ENCODE measurements at places on chromosomes 5 and 9.

DNA sequence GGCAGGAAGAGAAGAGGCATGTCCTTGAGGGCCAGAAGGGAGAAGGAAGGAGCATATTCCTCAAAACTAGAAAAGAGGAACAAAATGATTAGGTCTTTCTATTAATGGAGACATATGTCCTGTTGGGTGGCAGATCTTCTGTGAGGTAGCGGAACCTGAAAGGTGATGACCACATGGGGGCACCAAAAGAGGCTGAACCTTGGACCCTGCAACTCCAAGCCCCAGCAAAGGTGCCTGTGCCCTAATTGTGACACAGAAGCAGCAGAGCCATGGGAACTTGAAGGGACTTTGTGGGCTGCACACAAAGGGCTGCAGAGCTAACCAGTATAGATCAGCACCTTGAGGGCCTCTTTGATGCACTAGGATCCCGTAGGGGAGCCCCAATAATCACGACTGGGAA, 158.0 kb downstream of the BAAT start:
- no peak for DNase-seq

DNA sequence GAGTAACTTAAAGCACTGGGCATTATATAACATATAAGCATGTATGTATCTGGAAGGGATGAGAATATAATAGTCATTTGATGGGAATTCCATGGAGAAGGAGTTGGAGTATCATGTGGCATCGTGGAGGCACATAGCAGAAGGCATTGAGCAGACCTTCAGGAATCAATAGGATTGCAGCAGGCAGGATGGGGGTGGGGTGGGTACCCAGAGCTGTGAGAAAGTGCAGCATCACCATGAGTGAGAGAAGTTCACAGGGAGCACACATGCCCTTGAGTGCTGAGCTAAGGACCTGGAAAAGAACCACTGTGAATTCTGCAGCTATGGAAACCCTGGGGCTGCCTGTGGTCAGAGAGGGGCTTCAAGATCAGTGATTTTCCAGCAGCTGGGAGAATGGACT, 57.3 kb downstream of the MED10 start:
- DNase-seq, result no peak

GRCh38 chr5:132466433-132467286, 23.9 kb downstream of the IRF1 start:
- no peak for DNase-seq

- DNase-seq, result no peak
Measured at GRCh38 chr9:21683484-21684175, 118.8 kb upstream of the MTAP start.

All from HEK293T (cell line).